ENCODE measurements at places on chromosomes 4 and X.

DNA sequence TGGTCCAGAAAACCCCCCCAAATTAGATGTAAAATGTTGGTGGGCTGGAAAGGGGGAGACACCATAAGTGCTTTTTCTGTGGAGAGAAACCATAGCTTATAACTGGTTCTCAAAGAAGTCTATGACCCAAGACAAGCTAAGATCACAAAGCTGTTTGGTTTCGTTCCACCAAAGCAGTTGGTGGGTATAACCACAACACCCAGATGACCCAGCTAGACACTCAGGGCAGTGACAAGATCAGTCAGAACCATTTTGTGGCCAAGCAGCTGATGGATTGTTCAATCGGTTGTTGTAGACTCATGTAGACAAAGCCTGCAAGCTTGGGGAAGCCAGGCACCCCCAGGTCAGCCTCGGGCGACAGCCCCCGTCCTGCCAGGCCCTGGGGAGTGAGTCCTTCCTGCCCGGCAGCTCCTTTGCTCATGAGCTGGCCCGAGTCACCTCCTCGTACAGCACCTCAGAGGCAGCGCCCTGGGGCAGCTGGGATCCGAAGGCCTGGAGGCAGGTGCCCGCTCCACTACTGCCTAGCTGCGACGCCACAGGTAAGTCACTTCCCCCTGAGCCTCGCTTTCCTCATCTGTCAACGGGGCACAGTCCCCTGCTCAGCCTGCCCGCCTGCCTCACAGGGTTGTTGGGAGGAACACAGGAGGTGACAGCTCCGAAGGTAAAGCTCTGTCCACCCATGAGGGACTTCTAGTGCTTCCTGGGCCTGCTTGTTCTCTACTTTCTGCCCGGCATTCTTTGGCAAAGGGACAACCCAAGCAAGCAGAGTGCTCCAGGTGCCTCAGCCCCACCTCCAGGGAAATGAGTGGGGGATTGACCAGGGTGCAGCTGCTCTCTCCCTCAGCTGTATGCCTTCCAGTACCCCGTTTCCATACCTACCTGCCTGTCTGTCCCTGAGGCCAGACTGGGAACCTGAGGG, 65.2 kb upstream of the MTM1 start:
- no peak for DNase-seq

DNA sequence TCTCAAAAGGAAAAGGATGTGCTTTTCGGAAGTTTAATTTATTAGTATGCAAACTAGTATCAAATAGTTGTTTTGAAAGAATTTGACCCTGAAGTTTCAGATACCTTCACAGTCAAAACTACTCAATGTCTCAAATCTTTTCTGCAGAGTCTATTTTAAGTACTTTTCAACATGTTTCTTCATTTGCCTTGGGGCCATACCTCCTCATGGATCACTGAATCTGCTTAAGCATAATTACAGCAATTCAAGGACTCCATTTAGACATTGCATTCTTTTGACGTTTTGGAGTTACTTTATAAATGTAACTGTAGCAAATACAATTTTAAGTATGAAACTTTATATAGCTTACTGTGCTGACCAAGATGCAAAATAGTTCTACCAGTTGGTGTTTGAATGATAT, 25.5 kb downstream of the PALLD start:
- no peak for DNase-seq

DNA sequence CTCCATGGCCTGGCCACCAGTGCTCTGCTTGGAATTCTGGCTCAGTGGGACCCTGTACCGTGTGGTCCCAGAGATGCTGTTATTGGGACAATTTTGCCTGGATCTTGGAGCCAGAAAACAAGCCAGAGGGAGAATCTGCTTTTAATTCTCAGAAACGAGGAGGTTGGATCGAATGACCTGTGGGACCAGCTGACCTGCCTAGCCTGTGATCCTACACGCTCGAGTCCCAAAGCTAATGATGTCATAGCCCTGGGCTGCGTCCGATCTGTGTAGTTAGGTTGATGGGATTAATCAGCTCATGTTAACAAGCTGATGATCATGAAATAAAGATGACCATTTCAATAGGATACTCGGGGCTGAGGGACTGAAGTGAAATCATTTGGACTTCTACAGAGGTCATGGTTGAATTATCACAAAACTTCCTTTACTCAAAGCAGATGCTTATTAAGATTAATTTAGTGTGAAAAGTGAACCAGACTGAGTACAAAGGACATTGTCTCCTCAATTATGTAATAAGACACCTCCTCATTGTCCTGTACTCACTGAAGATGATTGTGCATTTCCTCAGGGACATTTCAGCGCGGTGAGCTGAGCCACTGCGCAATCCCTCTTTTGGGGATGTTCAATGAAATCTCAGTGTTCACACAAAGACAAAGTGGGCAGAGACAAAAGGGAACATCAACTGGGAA, 51.9 kb upstream of the STX18 start:
- no peak for DNase-seq

- no peak for DNase-seq
Measured at GRCh38 chrX:75596178-75596577, 73.3 kb upstream of the ZDHHC15 start.

DNA sequence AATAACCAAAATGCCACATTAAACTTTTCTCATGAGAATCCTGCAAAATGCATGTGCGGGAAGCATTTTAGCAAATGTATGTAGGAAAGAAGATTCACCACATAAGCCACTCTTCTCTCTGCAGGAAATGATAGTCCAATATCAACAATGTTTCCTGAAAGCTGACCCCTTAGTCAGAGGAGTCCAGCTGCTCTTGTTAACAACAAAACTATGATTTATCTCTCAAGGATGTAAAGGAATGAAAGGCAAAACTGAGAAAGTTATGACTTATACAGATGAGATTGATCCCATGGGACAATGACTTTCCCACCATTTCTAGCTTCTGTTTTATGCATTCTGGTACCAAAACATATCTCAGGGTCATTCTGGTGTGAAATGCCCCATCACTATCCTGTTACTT, 125.0 kb upstream of the EDNRA start:
- no peak for DNase-seq

DNA sequence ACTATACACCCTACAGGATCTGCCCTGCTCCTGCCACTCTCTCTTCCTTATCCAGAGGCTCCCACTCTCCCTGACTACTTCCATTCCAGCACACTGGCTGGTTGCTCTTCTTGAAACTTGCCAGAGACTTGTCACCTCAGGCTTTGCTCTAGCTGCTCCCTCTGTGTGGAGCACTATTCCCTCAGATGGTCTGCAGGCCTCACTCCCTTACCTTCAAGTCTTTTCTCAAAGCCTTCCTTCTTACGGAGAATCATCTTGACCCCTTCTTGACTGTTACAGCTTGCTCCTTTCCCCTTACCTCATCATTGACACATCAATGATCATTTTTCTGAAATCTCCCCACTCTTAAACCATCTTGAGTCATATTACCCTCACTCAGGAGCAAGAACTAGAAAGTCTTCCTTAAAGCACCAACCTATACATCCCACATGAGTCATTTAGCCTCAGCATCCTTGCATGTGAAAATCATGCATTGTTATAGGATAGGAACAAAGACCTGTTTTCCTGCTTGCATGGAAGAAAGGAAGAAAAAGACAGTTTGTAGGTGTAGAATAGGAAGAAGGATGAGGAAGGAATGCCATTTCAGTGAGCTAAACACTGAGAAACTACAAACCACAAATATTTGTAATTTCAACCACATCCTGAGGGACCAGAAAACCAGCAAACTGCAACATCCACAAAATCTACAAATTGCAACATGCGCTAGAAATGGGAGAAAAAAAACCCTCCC, 55.7 kb downstream of the ANTXR2 start:
- no peak for DNase-seq

DNA sequence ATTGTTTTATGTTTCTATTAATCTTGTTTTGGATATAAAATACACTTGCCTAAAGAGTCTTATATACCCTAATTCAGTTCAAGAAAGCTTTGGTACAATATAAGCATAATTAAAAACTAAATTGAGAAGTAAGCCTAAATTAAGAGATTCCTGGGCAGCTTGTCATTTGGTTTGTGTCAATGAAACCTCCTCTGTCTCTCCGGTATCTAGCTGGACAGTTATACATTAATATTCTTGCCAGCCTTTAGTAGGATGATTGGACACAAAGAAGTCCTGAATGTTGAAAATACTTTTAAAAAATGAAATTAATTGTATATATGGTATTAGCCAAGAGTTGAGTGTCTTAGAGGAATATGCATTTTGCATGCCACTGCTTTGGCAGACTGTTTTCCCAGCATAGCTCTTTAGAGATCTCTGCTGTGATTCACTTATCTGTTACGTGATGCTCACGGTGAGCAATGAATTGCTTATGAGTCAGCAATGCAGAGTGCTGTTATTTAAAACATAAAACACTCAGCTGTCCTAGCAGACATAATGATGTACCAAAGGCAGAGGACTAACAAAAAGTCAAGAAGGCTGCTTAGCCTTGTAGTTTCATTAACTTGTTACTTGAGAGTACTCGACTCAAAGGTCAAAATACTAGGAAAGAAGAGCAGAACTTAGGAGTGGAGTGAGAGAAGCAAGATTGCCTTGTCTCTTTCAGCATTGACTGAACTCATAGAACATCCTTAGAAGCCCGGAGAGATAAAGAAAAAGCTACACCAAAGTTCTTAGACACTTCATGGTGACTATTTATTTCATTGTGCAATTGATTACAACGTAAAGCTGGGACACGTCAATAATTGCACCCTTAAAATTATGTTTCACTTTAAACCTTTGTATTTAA, 1296.1 kb upstream of the PCDH7 start:
- DNase-seq: no peak

GRCh38 chr4:76526585-76526990, 91.6 kb downstream of the SHROOM3 start:
- DNase-seq: no peak

DNA sequence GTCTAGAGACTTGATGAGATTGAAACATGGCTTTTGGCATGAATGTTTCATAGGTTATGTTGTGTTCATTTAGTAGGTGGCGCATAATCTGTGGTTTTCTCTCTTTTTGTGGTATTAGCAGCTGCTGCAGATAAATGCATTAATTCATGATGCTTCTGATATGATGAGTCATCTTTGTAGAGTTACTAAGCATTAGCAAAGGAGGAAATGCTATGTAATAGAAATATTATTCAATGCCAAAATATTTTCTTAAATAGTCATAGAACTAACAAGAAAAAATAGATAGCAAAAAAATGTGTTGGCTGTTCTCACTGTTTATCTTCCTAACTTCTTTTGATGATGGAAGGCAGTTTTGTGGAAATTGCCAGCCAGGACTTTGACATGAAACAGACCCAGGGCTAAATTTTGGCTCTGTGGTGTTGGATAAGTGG, 3.6 kb downstream of the ZXDB start:
- DNase-seq: no peak

- DNase-seq: no peak
Measured at GRCh38 chr4:94913316-94913715, 155.6 kb downstream of the BMPR1B start.

DNA sequence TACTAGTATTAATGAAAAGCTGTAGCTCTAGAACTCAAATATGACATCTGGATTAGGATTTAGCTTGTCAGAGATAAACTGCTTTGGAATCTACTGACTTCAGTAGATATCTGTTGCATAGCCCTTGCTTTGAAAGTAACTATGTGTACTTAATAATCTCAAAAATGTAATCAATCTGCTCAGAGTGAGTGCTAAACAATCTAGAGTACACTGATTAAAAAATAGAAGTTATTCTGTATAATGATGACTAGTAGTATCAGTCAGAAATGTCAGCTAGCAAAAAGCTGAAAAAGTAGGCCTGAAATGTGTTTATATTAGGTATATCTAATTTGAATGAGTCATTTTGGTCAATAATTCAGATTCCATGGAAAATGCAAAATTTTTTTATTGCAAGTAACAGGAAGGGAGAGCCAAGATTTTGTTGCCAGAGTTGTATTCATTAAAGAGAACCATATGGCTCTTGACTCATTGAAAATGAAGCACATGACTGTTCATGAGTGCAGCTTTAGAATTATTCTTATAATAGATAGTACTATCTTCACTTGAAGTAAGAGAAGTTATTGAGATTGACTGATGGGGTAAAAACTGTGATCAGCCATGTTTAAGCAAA, 20.0 kb downstream of the CLCN3 start:
- DNase-seq: no peak

GRCh38 chr4:98605216-98605615, 53.2 kb downstream of the TSPAN5 start:
- DNase-seq: no peak

DNA sequence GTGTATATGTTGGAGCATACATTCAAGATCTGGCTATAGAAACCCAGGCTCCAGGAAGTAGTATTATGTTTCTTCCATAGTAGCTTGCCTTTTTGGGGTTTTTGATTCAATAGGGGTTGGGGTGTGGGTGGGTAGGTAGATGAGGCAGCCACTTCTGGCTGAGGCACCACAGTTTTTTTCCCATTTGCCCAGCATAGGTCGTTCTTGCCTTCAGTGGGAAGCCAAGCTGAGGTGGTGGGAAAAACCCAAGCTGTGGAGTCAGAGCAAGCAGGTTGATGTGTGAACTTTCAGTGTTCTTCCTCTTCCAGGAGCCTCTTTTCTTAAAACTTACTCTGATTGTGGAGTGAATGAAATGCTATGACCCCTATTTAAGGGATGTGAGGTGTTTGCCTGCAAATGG, 67.0 kb upstream of the RPS6KA3 start:
- no peak for DNase-seq

DNA sequence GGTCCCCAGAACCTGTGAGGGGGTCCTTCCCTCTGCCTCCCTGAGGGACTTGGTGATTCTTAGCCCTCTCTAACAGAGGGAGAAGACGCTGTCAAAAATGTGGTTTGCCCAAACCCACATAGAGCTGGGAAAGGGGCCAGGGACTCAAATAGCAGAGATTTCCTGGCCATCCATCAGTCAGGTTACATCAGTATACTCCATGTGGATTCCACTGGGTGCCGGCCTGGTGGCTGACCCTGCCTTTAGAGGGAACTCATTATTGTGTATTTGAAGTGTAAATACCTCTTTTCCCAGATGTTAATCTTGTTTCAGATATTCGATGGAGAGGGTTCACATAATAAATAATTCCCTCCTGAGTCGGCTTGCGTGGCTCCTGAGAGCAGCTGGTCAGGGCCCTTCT, 130.3 kb downstream of the TBL1X start:
- DNase-seq: no peak

DNA sequence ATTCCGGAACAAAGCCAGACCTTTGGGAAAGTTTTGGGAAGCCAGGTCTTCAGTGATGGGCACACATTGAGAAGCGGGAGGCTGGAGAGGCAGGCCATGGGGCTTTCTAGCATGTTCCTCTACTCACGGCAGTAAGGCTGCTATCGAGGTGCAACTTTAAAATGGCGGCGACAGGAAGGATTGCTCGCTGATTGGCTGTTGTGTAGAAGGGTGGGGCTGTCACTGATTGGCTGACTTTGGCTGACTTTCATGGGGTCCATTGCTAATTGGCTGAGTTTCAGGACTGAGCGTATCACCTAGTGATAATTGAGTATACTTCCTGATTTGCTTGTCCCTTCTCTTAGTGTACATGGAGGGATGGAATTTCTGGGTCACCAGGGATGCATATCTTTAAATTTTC, 19.7 kb upstream of the GLOD5 start:
- no peak for DNase-seq

DNA sequence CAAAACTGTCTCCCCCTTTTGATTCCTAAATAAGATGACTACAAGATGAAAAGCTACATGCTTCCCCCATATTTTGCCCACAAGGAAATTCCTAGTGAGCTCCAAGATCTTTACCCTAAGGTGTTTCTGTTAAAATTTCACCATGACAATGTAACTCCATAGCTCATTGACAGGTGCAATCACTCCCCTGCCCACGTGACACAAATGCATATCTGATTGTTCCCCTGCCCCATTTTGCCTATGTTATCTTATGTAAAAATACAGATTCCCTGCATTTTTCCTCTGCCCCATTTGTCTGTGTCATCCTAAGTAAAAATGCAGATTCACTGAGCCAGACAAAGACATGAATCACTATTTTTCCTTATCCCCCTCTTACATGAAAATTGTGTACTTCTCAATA, 66.7 kb downstream of the GPRASP3 start:
- DNase-seq: no peak

- DNase-seq: no peak
Measured at GRCh38 chrX:135651647-135652295, 61.7 kb upstream of the CT45A1 start.

Measured in activated CD8-positive, alpha-beta memory T cell treated with anti-CD3 and anti-CD28 coated beads for 1 hour (primary cell).